ENCODE measurements at places on chromosomes 7 and 10.

DNA sequence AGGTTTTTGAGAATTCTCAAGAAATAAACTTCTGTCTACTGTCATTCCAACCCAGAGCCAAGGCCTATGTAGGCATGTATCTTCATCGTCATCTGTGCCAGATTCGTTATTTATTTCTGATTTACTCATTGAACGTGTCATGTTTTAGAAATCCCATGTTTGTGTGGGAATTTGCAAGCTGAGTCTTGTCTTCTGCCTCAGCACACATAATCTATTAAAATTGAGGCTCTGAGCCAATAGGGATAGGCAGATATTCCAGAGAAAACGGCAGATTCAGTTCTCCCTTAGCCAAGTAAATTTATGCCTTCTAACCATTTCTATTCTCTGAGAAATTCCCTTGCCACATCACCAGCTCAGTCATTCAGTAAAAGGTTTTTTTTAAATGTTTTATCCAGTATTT lies 444.6 kb downstream of the REEP3 start:
- DNase-seq = no peak

DNA sequence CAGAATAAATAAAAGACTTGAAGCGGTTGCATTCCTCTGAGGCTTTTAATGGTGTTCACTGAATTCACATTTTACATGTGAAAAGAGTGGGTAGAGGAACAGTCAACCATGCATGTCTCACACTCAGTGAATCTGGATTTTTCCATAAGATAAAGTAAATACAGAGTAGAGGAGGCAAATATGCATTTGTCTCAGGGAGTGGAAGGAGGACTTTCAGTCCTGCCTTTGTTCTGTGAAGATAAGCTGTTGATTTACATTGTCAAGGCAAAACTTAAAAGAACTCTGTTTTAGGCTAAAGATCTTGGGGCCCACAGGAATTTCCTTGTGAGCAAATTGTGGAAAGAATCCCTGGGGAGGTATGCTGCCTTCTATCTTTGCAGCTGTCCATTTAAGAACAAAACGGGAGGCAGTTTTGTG lies 825.3 kb upstream of the MBL2 start:
- no peak for DNase-seq

DNA sequence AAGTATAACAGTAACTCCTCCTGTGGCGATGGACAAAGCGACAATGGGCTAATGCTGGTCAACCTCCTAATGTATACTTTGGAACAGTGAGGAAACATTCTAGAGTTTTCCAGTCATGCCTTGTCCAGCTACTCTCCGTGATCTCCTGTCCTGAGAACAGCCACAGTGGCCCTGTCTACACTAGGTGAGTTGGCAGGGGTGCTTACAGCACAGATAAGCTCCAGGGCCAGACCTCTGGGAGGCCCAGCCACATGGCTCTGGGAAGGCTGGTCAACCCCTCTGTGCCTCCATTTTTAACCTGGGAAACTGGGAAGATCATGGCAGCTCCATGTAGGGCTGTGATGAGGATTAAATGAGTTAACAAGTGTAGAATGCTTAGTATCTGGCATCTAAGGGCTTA lies 57.0 kb downstream of the CLEC2L start:
- DNase-seq = no peak

GRCh38 chr10:119652361-119652730 lies 1.2 kb downstream of the BAG3 start:
- peak; percentile 51 for DNase-seq

- no peak for DNase-seq
These were observed 5.2 kb upstream of the BRI3 start for GRCh38 chr7:98276241-98276761.

GRCh38 chr7:91630581-91631380 lies 249.7 kb downstream of the MTERF1 start:
- DNase-seq = no peak

- DNase-seq = no peak
These were observed 91.1 kb downstream of the OR13A1 start for GRCh38 chr10:45224219-45224841.

- DNase-seq = no peak
These were observed 31.9 kb upstream of the HPS1 start for GRCh38 chr10:98478430-98479222.

- DNase-seq = no peak
These were observed 31.8 kb downstream of the REEP3 start for GRCh38 chr10:63553031-63553430.

DNA sequence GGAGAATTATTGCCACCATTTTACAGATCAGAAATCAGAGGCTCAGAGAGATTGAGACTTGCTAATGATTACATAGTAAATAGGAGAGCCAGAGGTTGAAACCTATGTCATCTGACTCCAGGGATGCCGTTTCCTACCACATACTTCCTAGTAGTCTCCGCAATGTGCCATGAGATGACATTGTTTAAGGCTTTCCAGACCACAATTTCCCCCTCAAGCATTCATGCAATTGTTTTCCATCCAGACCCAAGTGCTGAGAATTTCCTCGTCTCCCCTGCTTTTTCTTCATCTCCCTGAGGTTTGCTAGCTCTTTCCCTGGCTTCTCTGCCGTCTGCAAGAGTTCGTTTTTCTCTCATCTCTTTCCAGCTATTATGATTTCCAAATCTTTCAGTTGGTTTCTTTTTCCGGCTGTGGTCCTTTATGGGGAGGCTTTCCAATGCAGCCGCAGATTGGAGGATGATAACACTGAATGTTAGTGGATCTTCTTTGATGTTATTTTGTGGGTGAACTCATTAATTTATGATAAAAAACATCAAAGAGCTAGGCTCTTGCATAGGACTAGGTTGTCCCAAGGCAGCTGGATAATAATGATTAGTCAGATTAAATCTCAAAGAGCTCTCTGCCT lies 6.9 kb upstream of the GOLGA7B start:
- DNase-seq = no peak

- no peak for DNase-seq
These were observed 248.1 kb upstream of the HABP2 start for GRCh38 chr10:113304726-113305125.

GRCh38 chr7:107051376-107051775 lies 6.9 kb downstream of the PRKAR2B start:
- no peak for DNase-seq

GRCh38 chr7:151823566-151824372 lies 53.1 kb downstream of the PRKAG2 start:
- DNase-seq = no peak

DNA sequence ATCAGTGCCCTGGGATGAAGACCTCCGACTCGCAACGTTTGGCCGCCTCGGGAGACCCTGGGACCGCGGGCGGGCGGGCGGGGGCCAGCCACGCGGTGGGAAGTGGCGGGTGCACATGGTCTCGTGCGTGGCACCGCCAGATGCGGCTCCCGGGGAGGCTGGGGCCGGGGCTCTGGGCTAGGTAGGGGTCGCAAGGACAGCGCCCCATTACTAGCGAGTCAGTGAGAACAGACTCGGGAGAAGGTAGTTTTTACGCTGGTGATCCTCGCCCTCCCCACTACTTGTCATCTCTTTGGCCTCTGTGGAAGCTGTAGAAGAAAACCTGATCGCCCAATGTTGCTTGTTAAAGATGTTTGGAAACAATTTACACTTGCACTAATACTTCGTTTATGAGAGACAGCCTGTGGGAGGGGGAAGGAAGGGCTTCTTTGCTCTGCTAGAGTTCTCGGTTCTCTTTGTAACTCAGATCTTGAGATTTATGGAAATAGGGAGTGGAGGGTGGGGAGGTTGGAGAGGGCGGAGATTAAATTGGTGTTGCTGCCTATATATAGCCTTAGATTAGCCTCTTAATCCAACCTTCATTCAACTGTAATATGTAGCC lies 591 bp downstream of the BZW2 start:
- DNase-seq = peak; percentile 51

GRCh38 chr10:89458784-89459183 lies 44.4 kb downstream of the IFIT5 start:
- DNase-seq = no peak

- DNase-seq = no peak
These were observed 42.6 kb downstream of the ZNF273 start for GRCh38 chr7:64945503-64946175.

GRCh38 chr10:110389255-110389654 lies 84.5 kb upstream of the SMNDC1 start:
- no peak for DNase-seq

DNA sequence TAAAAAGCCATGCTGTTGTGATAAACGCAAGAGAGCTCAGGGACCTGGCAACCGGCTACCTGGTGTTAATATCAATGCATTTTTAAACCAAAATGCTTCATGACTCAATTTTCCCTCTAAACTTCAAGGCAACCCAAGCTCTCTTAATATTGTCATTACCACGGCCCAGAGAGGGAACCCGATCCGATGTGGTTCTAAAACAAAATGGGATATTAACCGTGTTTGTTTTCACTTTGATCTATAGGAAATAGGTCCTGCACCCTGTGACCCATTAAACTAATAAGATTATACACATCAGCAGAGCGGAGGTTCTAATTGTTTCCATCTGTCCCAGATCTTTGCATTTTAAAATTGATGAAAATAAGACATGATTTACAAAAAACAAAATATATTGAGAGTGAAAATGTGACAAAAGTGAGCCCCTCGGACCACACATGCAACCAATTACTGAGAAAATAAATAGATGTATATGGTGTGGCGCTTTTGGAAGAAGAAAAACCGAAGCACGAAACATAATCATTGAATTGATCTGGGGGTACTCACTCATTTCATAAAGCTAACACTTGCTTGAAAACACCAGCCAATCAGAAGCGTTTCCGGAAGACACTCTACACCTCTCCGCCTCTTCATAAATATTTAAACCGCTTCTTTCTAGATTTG lies 290.3 kb upstream of the NFE2L3 start:
- DNase-seq = peak; percentile 55

DNA sequence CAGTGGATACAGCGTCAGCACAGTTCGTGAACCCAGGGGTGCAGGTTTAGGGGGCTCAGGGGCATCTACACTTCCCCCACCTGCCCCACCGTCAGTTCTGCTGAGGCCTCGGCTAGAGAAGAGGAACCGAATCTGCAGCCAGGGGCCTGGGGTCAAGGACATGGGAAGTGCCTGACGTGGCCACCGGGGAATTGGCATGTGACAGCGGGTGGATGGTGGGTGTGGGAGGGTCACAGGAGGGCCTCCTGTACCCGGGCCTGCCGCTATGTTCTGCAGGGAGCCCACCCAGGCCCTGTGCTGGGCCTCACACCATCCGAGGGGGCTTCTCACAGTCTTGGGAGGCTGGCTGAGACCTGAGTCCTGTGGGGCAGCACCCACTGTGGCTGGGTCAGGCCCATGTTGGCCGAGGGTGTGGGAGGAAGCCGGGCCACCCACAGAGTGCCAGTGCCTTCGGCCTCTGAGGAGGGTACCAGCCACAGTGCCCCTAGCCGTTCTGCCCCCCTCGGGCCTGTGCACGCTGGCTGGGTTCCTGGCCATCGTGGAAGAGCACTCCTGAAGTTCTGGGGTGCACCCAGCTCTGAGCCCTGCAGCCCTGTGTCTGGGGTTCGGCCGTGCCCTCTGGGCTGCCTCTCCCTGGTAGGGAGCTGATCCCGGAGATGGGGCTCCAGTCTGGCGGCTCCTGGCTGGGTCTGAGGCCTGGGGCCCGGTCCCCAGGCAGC lies 5.9 kb downstream of the TTYH3 start:
- no peak for DNase-seq

DNA sequence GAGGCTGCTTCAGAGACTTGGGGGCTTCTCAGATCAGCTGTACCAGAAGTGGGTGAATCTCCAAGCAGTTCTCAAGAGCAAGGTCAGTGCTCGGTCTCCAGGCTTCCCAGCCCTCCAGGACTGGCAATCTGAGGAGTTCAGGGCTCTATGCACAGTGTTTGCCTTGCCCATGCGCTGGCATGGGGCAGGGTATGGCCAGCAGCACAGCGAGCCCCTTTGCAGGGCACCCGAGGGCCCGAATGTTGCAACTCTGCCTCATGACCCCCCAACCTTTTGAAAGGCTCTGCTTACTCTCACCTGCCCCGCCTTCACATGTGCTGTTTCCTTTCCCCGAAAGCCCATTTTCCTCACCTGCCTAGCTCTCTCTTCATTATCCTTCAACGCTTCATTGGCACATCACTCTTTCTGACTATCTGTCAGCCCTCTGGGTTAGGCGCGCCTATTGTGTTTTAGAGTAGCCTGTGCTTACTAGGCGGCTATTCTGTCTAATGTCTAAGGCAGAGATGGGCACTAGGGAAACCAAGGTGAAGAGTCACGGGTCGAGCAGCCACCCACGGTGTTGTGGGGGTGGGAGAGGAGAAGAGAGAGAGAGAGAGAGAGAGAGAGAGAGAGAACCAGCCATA lies 83.6 kb downstream of the WDFY4 start:
- no peak for DNase-seq

- DNase-seq = no peak
These were observed 49.2 kb upstream of the SHH start for GRCh38 chr7:155861480-155861868.

- DNase-seq = no peak
These were observed 26.6 kb downstream of the PSMC2 start for GRCh38 chr7:103373866-103374643.

DNA sequence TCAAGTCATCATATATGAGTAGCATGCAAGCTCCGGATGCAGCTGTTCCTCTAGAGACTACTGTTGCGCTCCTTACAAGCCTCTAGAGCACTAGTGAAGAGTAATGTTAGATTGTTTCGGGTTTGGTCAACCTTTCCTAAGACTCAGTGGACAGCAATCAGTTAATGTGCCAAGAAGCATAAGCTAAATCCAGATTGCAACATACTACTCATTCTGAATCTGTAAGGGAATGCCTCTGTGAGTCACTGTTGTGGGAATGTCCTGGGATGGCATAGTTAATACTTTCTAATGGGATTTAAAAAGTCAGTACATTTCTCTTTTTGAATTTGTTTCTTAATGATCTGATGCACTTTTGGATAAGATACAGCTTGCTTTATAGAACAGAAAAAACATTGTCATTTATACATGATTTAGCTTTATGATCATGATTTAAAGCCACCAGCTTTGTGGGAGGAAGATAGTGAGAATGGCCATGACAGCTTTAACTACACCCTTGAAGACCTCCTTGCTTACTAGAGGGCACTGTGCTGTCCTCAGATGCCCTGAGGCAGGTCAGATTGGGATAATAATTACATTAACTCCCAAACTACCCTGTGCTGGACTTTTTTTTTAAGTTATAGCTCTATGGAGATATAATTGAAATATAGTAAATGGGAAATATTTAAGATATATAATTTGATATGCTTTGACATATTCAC lies 138.4 kb downstream of the SDK1 start:
- no peak for DNase-seq

GRCh38 chr10:63083904-63084689 lies 49.0 kb upstream of the NRBF2 start:
- peak; percentile 48 for DNase-seq

DNA sequence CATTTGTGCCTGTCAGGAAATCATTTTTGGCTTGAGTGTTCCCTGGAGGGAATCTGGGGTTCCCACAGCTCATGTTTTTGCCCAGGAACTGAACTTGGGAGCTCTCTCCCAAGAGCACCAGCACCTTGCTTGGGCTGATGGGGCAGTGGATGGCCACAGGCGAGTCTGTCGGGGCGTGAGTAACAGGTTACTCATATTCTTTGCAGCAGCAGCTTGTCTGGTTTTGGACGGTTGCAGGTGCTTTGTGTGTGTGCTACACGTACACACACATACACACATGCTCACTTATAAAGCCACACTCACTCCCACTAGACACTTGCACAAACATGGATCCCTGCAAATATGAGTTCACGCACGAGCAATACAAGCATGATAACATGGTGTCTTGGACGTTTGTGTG lies 2.9 kb upstream of the PALD1 start:
- no peak for DNase-seq

- DNase-seq = no peak
These were observed 65.3 kb downstream of the CARD11 start for GRCh38 chr7:2978408-2978807.

Measured in NCI-H2171 treated with DMSO at 0.1 percent for 48 hours (cell line).